Stimulated activated CD4-positive, alpha-beta T cell treated with anti-CD3 and anti-CD28 coated beads, Interleukin-1b, Interleukin-23, amount 100 ng/mL, for 1 hour (primary cell): ENCODE measurements at places on chromosomes 16 and 17.

DNA sequence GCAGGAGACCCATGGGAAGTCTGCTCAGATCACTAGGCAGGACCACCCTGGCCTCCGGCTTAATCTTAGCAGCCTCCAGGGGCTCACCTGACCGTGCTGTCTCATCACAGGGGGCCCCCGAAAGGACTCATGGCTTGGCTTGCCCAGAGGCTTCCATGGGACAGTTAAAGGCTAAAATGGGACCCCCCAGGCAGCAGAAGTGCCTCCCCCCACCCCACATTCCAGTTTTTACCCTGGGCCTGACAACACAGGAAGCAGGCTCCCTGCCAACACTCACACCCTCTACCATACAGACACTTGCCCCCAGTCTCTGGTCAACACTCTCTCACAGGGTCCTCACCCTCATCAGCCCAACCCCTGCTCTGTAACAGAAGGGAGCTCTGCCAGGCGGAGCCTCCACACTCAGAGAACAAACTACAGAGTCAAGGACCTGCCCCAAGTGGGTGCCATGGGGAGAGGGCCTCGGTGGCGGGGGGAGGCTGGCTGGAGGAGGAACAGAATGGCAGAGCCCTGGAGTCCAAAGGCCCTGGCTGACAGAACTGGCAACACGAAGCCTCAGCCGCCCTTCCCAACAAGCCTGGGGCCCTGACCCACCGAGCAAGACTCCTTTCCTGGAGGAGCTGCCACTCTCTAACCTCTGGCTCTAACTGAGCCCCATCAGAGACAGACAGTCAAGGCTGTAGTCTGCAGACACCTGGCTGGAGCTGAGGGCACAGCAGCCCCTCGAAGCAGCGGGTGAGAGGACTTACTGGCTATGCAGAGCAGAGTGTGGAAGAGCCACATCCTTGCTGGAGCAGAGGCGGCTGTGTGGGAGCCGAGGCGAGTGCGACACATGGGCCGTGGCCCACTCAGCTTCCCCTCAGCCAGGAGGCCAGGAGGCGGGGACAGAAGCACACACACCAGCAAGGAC, at the start of gene ITGAE:
TSS of gene ITGAE (minus strand) at position 827 of the 910 bp plus-strand sequence. CDS start at position 783, 44 bp downstream.
- no peak for DNase-seq

GRCh38 chr16:88070989-88071625, 119.9 kb downstream of the BANP start:
- DNase-seq, result no peak

DNA sequence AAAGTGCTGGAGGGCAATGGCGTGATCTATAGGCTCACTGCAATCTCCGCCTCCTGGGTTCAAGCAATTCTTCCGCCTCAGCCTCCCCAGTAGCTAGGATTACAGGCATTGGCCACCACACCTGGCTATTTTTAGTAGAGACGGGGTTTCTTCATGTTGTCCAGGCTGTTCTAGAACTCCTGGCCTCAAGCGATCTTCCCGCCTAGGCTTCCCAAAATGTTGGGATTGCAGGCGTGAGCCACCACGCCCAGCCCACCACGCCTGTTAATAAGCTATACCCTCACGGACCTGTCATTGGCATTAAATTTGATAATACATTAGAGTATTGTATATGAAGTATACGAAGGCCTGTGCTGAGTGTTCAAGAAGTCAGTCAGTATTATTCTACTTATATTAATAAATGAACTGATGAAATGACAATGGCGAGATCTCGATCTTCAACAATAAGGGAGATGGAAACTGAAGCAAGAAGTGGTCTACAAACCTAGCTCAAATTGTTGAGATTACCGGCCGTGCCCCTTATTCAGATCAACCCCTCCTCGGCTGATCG, 818 bp upstream of the BCAS3 start:
- DNase-seq, result no peak

GRCh38 chr17:6523330-6523729, 33.0 kb downstream of the PITPNM3 start:
- no peak for DNase-seq

GRCh38 chr17:2338315-2338657, 985 bp downstream of the SGSM2 start:
- DNase-seq, result no peak

- DNase-seq, result no peak
Measured at GRCh38 chr16:51723036-51723724, 572.1 kb upstream of the SALL1 start.

DNA sequence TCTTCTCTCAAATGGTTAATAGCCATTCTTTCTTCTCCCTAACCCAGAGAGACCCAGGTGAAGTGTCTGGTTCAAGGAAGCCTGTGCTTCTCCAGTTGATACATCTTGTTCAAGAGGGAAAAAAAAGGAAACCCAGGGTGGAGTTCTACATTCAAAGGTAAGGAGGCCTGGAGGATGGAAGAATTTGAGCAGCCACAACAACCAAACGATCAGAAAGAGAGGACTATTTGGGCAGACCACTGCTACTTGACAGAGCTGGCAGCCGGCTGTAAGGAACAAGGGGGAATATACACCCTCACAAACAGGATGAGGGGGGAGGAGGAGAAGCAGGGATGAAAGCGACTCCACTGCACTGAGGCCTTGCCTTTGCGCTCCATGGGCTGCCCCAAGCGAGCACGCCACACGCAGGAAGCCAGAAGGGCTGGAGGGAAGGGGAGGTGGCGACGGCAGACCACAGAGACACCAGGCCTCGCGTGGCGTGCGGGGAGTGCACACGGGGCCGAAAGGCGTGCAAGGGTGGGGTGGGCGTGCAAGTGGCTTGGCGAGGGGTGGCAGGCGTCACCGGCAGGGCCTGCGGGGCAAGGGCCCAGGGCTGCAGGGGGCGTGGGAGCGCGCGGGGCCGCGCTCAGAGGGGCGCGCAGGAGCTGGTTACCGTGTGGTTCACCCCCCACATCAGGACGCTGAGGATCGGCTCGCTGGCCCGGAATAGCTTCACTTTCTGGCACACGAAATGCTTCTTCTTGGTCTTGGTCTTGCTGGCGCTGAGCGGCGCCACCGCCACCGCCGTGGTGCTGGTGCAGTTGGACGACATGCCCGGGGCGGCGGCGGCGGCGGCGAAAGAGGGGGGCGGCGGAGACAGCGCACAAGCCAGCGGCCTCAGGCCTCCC, 499 bp downstream of the PIP4K2B start:
- peak; percentile 11 for DNase-seq
